Cardiac ventricle fibroblast (primary cell): ENCODE measurements at places on chromosomes 1 and 21. TPM values are rescaled to one million over a fixed set of nuclear protein-coding genes. Genes with fewer than 3 reads are reported as not detected.

TMEM125 gene
- total RNA-seq: not detected in 2 replicates

A3GALT2 gene
- not detected in 2 replicates for total RNA-seq

TSSK3 gene
- not detected in 2 replicates for total RNA-seq

GREM2 gene
- not detected in 2 replicates for total RNA-seq

YOD1 gene
- total RNA-seq: 3.4 and 4.4 TPM in 2 replicates

PKLR gene
- total RNA-seq: not detected in 2 replicates

LCE2C gene
- not detected in 2 replicates for total RNA-seq

ROR1 gene
- 14.2 and 15.4 TPM in 2 replicates for total RNA-seq

LIN28A gene
- total RNA-seq: not detected in 2 replicates

F5 gene
- 0.05 TPM in 1 of 2 replicates, not detected in the other for total RNA-seq

TMEM50B gene
- 17.3 and 22.2 TPM in 2 replicates for total RNA-seq

NPPA gene
- not detected in 2 replicates for total RNA-seq

FLG2 gene
- total RNA-seq: not detected in 2 replicates
